ENCODE measurements at places on chromosomes 2 and 18. TPM values are rescaled to one million over a fixed set of nuclear protein-coding genes. Genes with fewer than 3 reads are reported as not detected.

DNA sequence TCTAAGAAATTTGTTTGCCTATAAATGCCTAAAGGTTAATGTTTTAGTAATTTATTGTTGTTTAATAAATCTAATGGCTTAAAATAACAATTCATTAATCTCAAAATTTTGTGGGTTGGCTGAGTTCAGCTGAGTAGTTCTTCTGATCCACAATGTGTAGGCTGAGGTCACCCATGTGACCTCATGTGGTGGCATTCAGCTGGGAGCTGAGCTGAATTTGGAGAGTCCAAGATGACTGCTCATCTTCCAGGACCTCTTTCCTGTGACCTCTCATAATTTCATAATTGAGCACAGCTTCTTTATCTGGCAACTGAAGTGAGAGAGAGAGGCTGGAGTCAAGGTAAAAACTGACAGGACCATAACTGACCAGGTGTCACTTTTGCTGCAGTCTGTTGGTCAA is 132.4 kb downstream of the TXNL1 start:
- H3K4me1 ChIP-seq: no peaks in the 10 kb centered on the region
- H3K36me3 ChIP-seq: no peaks in the 10 kb centered on the region
- DNase-seq: no peak
- H3K4me3 ChIP-seq: no peak overlapping the region
- H3K27ac ChIP-seq: no peak overlapping the region

DNA sequence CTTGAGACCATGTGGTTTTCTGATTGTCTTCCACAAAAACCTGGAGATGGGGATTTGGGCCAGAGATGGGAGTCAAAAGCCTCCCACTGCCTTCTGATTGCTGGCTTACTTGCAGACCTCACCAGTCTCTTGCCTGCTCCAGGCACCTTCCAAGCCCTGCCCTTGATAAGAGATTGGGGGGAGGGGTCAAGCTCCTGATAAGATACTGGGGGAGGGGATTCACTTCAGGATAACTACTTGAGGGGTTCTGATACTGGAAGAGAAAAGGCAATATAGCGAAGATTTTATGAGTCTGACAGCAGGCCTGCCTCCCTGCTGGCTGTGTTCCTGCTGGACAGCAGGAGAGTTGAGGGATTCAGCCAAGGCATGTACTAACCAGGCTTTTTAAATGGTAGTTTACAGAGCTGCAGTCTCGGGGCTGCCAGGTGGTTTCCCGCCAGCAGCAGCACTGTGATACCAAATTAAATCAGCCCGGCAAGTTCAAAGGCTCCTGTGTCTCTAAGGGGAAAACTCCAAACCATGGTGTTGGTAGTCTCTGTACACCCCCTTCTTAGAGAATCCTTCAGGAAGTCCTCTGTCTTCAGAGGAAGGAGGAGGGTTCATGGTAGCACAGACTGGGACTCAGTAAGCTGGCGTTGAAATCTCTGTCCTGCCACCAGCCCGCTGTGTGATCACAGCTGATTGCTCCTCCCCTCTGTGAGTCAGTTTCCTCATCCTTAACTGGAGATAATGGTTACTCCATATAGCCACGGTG is 58.3 kb downstream of the FBXO36 start:
- peak overlapping the region; percentile 61 for H3K4me3 ChIP-seq
- peaks cover 2% of the 10 kb centered on the region for H3K36me3 ChIP-seq
- H3K27ac ChIP-seq: no peak overlapping the region
- H3K4me1 ChIP-seq: peaks cover 8% of the 10 kb centered on the region
- no peak for DNase-seq
- no peaks in the 10 kb centered on the region for H3K27me3 ChIP-seq

- no peaks in the 10 kb centered on the region for H3K27me3 ChIP-seq
- DNase-seq: no peak
- H3K4me3 ChIP-seq: no peak overlapping the region
- peaks cover 2% of the 10 kb centered on the region for H3K4me1 ChIP-seq
Observed at GRCh38 chr2:69514406-69514805, 77.2 kb upstream of the NFU1 start.

DNA sequence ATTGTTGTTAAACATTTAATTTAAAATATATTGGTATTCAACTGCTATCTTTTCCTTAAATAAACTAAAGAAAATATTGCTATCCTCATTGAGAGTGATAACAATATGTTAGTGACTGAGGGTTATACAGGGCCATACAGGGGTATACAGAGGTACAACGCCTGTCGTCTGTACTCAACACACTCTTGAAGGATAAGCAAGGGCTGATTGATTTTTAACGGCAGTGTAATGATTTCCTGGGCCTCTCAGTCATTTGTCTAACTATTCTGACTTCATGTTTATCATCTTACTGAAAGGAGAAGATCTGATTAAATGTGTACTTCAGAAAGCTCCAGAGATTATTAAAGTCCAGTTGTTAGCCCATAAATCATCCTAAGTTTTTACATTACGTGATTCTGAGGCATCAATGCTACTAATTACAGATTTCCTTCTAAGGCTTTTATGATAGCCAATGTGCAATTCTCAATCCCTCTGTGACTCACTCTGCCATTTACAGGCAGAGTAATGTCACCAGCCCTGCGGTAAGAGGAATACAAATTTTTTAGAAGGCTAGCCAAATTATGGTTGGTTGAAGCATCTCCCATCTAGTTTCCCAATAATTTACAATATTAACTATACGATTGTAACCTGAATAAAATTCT is 893.0 kb upstream of the CHAC2 start:
- no peak overlapping the region for H3K27ac ChIP-seq
- H3K36me3 ChIP-seq: no peaks in the 10 kb centered on the region
- peaks cover 11% of the 10 kb centered on the region for H3K4me1 ChIP-seq
- DNase-seq: no peak
- peaks cover 6% of the 10 kb centered on the region for H3K27me3 ChIP-seq
- H3K4me3 ChIP-seq: no peak overlapping the region

DNA sequence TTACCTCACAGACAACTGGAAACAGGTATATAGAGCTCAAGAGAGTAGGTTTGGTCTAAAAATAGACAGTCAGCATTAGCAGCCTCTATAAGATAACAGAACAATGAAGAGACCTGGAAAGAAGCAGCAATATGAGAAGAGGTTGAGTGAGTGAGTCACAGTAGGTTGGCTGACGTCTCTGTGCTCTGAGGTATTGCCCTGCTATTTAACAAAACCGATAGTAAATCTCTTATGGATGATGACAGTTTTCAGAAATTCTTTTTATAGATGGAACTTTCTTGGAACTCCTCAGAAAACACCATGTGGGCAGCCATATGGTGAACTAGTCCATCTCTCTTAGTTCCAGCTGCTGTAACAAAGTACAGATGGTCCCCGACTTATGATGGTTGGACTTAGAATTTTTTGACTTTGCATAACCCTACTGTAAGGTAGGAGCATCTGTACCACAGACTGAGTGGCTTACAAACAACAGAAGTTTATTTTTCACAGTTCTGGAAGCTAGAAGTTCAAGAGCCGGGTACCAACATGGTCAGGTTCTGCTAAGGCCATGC is 123.5 kb downstream of the MBD2 start:
- no peak overlapping the region for H3K27ac ChIP-seq
- H3K4me1 ChIP-seq: no peaks in the 10 kb centered on the region
- H3K4me3 ChIP-seq: no peak overlapping the region
- no peaks in the 10 kb centered on the region for H3K27me3 ChIP-seq

DNA sequence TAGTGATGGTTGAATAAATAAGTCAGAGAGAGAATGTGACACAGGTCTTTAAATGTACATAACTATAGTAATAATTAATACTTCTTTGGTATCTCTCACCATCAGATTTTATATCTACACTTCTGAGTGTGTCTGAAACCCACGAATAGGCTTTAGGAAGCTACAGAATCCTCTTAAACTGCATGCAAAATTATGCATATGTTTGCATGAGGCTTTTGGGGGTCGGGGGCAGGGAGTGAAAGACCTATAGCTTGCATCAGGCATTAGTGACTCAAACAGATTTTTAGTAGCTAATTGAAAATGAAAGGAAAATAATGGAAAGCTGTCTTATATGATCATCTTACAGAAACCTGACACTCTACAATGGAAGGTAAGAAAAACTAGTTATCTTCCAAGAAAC is 14.9 kb downstream of the LRPPRC start:
- H3K4me3 ChIP-seq: no peak overlapping the region
- DNase-seq: no peak
- peaks cover 6% of the 10 kb centered on the region for H3K4me1 ChIP-seq
- H3K36me3 ChIP-seq: peaks cover 3% of the 10 kb centered on the region

DNA sequence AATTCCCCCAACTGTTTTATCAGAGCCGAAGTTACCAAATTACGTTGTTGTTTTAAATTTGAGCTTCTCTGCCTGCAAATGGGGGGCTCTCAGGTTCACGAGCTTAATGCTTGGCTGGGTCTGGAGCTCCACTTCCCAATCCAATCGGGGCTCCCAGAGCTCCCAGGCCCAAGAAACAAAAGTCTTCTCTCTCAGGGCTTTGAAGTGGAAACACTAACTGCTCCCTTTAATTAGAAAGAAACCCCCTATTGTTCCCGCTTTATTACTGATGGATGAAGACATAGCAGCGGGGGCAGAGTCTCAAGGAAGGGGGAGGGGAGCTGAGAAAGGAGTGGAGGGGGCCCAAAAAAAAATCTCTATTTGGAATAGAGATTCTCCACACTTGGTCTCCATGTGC is 15.6 kb upstream of the PKDCC start:
- H3K4me3 ChIP-seq: no peak overlapping the region
- no peak overlapping the region for H3K27ac ChIP-seq
- no peak for DNase-seq

ANKRD29 gene
- 0.26 TPM for total RNA-seq
